ENCODE measurements at places on chromosomes 13 and 19.
A peak's percentile ranks its signal among the peaks of the same experiment; 100 is the strongest.

GRCh38 chr13:66224663-66225062 is 1005.5 kb downstream of the PCDH9 start:
- DNase-seq = no peak

GRCh38 chr19:18735324-18735723 is 51.8 kb downstream of the CRTC1 start:
- no peak for DNase-seq

DNA sequence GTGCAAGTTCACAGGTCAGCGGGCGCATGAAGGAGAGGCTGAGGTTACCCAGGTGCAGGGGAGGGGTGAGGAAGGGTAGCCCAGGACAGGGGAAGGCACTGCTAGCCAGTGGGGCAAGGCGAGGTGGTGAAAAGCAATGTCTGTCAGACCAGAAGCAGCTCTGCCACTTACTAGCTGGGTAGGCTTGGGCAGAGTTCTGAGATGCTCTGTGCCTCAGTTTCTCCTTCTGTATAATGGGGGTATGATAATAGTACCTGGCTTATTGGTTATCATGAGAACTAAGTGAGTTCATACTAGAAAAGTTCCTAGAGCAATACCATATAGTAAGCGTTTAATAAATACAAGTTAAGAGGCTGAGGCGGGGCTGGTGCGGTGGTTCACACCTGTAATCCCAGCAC is 14.3 kb upstream of the SCN1B start:
- no peak for DNase-seq

DNA sequence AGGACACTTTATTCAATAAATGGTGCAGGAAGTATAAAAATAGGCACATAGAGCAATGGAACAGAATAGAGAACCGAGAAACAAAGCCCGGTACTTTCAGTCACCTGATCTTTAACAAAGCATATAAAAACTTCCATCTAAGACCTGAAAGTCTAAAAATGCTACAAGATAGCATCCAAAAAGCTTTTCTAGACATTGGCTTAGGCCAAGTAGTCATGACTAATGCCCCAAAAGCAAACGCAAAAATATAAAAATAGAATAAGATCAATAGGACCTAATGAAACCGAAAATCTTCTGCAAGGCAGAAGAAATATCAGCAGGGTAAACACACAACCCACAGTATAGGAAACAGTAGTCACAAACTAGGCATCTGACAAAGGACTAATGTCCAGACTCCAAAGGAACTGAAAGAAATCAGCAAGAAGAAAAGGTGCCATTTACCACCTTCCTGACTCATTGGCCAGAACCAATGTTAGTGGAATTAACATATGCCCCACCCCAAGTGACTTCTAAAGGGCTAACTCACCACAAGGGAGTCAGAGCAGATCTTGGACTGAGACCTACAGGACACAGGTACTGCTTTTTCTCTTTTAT is 40.8 kb upstream of the CEACAM21 start:
- DNase-seq = peak; percentile 22

GRCh38 chr13:31385540-31385939 is 185.8 kb downstream of the B3GLCT start:
- DNase-seq = no peak

GRCh38 chr19:41328157-41328841 is 18.3 kb downstream of the CCDC97 start:
- DNase-seq = peak; percentile 42

- DNase-seq = peak; percentile 27
Observed at GRCh38 chr13:51539887-51540286, 44.4 kb upstream of the WDFY2 start.

DNA sequence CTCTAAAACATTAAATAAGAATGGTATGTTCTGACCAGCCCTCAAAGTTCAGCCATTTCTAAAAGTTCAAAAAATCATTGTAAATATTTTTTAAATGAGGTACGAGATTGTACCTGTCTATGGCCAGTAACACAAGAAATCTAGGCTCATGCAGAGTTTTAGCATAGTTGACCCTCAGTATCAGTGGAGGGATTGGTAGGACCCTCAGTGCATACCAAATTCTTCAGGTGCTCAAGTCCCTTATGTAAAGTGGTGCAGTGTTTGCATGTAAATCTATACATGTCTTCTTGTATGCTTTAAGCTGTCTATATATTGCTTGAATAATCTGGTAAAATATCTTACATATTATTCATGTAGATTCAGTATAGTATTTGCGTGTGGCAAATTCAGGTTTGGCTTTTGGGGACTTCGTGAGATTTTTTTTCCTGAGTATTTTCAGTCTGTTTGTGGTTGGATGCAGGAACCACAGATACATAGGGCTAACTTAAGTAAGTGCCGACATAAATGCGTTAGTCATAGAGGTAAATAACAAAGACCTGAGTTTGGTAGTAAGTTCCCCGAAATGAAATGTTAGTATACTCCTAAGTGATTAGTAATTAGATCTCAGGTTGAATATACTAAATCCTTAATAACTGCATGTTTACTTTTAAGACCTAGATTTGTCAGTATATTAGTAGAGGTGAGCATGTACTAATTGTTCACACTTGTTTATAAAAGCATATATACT is 7.8 kb downstream of the MIR17HG start:
- no peak for DNase-seq

- no peak for DNase-seq
Observed at GRCh38 chr13:34967851-34968562, 25.9 kb downstream of the NBEA start.

Measured in muscle of leg (tissue), 16 donors.